Activated CD8-positive, alpha-beta memory T cell treated with anti-CD3 and anti-CD28 coated beads, Interleukin-2, amount 10 ng/mL, durations not matched to agents 7 days and 5 days (primary cell): ENCODE measurements at places on chromosomes 5 and 9.

DNA sequence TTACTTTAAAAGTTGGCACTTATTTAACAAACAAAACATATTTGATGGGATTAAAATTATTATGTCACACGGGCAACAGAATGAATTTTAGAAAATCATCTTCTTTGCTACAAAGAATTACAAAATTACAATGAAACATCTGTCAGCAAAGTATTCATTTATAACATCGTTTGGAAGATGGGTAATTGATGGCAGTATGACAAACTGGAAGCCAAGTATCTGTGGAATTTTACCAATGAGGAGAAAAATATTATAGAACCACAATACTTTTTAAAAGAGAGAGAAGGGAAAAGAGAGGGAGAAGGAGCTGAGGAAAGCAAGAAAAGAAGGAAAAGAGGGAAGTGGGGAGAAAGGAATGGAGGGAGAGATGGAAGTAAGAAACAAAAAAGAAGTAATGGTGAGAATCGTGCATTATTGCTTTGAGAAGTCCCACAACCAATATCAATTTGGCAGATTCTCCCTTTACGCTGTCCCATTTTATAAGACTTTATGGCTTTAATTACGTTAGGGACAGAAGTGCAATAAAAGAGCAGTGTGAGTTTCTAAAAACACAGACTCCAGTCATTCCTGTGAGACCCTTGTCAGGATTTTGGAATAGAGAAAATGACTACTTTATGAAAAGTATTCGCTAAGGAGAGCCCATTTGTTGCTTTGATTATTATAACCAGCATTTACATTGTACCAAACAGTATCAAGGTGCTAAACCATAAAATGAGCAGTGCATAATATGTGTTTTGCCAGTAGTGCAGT, 76.7 kb downstream of the LURAP1L start:
- no peak for DNase-seq

DNA sequence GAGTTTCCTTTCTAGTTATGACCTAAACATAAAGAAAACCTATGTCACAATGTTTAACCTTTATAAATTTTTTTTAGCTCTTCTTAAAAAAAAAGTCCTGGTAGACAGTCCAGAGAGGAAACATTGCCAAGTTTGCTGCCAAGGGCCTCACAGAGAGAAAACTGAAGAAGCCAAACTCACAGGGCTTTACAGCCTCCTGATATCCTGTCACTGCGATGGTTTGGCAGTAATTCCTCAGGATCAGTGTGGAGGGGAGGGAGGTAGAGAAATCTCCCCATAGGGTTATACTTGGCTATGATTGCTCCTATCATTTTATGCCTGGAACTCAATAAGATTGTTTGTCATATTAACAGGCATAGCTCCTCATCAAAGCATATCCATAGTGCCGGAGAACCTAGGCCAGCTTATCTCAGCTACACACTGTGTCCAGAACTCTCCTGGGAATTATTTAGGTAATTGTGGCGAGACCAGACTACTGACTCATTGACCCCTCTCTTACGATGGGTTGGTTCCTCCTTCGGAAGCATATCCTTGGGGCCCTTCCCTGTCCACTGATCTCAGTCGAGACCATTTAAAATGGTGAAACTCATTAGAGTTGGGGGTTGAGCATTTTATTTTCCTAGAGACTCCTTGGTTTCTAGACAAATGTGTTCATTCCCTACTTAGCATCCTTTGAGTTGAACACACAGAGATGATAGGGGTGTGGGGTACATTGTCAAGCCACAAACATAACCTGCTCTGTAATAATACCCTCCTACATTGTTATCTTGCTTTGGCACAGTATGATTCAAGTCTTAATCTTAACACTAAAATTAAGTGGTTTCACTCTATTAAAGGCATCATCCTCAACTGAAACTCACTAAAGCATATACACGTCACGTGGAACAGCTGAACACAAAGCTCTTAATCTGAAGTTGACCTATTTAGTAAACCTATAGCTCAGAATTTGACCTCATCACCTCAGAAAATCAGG, 53.4 kb upstream of the TMC1 start:
- DNase-seq, result no peak

DNA sequence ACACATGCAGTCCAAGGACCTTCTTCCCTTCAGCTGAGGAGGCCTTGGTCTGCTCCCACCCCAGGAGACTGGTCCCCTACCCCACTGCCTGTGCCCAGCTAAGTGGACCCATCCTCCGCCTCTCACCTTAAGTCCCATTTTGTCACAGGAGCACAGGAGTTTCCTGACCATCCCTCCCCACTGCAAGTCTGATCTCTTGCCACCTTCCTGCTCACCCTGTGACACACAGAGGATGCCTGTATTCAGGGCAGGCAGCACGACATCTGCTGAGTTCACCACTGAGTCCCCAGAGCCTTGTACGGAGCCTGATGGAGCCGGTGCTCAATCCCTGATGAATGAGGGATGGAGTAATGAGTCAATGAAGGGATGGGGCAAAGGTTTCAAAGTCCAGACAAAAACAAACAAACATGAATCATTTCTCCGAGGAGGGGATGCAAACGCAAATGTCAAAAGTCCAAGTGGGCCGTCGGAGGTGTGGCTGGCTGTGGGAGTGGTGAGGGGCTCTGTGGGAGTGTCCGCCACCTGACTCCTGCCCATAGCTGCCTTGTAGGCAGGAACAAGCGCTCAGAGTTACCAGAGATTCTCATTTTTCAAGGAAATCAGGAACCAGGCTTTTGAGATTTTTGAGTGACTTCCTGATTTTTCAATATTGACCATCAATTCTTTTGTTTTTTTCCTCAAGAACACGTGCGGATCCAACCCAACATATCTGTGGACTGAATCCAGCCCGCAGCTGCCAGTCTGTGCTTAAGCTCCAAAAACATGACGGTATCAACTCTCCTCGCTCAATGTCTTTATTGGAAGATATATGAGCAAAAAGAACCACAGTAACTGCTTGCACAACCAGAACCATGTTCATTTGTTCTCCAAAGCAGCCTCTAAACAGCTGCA, 4.4 kb downstream of the RAPGEF1 start:
- peak; percentile 55 for DNase-seq

- DNase-seq, result no peak
These were observed 587.6 kb upstream of the CDH18 start for GRCh38 chr5:20575571-20575970.

- DNase-seq, result no peak
These were observed 192.7 kb downstream of the DAB2IP start for GRCh38 chr9:121844098-121844497.

DNA sequence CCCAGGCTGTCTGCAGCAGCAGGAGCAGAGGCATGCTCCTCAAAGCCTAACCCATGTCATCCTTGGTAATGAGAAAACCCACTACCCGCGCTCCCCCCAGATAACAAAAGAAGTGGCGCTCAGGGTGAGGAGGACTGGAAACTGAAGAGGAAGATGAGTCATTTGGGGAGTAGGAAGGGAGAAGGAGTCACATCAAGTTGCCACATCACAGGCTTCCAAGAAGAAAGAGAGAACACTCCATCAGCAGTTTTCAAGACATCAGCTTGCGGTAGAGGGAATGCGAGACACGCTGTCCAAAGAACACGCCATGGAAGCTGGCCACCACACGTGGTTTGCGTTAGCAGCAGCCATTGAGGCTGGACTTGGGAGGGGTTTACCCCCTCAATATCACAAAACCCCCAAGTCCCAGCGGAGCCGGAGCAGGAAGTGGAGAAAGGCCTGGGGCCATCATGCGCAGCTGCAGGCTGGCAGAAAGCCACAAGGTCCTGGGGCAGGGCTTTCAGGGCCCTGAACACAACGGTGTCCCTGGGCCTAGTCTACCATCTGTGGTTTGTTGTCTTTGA, 41.5 kb downstream of the SH3PXD2B start:
- no peak for DNase-seq

DNA sequence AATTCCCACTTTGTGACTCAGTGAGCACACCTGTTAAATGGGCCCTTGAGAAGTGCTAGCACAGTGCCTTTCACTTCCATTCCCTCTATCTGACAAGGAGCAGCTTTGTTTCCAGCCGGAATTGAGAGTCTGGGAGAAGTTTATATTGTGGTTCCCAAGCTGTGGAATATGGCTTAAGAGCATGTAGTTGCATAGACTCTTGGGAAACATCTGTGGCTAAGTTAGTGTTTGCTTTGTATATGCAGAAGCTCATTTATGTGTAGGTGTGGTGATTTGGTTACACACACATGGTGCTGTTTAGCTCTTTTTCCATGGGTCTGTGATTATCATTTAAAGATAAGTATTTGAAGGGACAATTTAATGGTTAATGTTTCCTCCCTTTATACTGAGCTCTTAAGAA, 110.5 kb upstream of the HMHB1 start:
- no peak for DNase-seq
